ENCODE measurements at places on chromosomes 1 and 21.

DNA sequence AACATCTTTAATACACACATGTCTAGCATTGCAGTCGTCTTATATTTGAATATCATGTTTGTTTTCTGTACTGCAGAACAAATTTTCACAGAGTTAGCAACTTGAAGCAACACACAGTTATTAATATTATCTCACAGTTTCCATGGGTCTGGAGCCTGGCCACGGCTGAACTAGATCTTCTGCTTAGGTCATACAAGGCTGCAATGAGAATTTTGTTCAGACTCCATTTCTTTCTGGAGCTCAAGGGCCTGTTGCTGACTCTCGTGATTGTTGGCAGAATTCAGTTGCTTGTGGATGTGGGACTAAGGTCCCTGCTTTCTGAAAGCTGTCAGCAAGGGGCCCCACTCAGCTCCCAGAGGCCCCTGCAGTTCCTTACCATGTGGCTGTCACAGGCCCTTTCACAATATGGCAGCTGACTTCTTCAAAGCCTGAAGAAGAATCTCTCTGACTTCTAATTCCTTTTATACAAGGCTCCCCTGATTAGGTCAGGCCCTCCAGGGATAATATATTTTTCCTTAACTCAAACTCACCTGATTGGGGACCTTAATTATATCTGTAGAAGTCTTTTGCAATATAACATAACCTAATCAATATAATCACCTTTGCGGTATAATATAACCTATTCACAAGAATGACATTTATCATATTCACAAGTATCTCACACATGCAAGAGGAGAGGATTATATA lies 296.3 kb downstream of the NFIA start:
- no peak for DNase-seq

DNA sequence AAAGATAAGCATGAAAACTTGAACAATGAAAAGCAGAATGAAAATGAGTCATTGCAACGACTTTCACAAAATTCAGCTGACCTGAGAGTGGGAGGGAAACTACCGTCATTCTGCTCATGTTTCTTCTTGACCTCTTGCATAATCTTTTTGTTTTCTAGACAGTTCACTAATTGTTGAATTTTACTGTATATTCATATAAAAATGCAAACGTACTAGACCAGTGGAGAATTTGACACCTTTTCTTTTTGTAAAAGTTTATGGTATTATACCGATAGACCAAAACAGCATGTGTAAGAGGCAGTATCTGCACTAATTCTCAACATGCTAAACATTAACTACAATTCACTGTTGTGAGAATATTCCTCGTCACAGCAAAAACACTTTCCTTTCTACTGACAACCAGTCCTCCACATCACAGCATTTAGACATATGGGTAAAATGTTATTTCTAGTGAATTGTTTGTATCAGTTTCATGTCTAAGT lies 137.8 kb downstream of the GREM2 start:
- no peak for DNase-seq

DNA sequence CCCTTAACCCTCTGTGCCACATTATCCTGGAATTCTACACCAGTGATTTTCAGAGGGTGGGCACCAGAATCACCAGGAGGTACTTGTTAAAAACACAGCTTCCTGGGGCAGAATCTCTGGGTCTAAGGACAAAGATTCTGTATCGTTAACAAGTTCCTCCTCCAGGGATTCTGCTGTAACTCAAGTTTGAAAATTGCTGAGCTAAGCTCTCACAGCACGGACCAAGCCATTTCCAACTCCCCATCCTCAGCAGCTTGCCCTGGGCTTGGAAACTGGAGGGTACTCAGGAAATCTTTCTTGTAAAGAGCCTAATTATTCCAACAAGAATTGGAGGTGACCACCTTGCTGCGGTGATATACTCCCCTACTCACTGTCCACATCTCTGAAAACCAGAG lies 48.8 kb downstream of the TMCO4 start:
- no peak for DNase-seq

GRCh38 chr1:163275222-163275621 lies 46.5 kb upstream of the NUF2 start:
- no peak for DNase-seq

GRCh38 chr21:35981514-35982070 lies 78.7 kb downstream of the SETD4 start:
- DNase-seq: no peak

- DNase-seq: no peak
Measured at GRCh38 chr21:18138507-18138906, 106.1 kb upstream of the CHODL start.

GRCh38 chr1:200079232-200079940 lies 51.9 kb downstream of the NR5A2 start:
- DNase-seq: no peak

DNA sequence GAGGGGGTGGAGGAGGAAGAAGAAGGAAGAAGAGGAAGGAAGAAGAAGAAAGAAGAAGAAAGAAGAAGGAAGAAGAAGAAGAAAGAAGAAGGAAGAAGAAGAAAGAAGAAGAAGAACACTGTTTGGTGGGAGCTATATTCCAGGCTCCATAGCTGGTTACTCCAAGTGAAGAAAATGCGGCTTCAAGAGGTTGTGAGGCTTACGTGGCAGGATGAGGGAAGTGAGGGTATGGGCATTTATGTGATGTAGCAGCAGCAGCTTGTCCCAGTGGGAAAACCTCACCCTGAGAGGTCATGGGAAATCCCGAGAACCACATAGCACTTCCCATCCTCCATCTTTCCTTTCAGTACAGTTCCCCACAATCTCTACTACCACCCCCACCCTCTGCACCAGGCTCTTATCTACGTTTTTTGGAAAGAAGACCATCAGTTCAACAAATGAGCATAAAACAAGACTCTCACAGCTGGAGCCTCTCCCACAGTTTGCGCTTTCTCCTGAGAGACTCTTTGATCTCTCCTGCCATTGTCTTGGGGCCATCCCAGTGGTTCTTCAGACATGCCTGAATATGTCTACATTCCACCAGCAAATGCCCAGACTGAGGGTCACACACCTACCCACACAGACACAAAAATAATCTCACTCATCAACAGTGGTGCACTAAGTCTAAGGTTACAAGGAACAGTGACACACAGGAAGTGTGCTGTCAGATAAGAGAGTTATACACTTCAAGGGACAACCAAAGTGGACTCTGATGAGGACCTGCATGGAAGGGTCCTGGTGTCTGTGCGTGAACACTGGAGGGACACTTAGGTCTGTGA lies 77.9 kb upstream of the KCNJ15 start:
- DNase-seq: no peak

DNA sequence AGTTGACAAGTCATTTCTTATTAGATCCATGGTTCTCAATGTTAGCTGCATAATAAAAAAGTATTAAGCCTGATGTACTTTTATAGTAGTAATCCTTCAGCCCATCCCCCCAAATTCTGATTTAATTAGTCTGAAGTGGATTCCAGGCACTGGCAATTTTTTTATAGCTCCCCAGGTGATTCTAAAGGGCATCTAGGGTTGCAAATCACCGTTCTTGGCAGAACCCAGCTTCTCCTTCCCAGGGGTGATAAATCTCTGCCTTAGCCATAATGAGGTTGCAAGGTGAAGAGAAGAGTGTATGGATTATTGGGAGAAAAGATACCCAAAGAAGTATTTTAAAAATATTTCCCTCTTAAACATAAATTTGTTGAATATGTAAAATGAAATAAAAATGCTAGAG lies 43.0 kb upstream of the RXRG start:
- no peak for DNase-seq

DNA sequence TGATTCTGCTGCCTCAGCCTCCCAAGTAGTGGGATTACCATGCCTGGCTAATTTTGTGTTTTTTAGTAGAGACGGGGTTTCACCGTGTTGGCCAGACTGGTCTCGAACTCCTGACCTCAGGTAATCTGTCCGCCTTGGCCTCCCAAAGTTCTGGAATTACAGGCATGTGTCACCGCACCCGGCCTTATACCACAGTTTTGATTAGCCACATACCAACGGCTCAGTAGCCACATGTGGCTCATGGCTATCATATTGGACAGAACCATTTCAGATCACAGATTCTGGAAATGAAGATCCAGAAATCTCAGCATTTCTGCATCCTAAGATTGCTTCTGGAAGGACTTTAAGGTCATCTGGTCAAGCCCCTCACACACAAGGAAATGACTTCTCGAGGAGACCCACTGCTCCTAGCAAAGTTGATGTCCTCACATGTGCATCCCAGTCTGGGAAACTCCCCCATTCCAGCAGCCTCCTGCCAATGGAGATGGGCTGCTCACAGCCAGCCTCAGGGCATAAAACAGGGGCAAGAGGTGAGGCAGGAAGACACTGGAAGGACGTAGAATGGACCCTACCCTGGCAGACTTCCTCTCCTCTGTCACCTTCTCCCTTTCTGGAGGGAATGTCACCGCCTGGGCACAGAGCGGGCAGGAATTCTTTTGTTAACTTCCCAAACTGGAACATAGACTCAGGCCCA lies 17.5 kb upstream of the CITED4 start:
- no peak for DNase-seq

GRCh38 chr1:245608271-245608670 lies 453.5 kb downstream of the KIF26B start:
- DNase-seq: no peak

DNA sequence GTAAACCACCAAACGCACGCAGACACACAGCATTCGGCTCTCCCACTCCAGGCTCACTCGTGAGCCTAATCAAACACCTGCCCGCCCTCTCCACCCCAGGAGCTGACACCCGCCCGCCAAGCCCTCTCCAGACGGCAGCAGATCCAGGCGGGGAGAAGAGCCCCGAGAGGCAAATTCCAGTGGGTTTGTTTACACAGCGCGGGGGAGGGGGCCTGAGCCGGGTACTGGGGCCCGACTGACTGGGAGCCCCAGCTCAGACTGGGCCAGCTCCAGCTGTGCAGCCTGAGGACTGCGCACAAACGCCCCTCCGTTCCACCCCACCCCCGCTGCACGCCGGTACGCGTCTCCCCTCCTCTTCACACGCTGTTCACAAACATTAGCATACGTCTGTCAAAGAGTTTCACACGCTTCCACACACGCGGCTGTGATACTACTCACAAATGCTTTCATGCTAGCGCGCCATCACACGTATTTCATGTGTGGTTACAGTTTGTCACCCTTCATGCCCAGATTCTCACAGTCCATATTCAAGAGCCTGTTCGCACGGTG lies 1.0 kb upstream of the EFNA1 start:
- no peak for DNase-seq

- no peak for DNase-seq
Measured at GRCh38 chr1:61605607-61606321, 119.2 kb downstream of the TM2D1 start.

- DNase-seq: no peak
Measured at GRCh38 chr1:115215703-115216521, 122.1 kb downstream of the NGF start.

DNA sequence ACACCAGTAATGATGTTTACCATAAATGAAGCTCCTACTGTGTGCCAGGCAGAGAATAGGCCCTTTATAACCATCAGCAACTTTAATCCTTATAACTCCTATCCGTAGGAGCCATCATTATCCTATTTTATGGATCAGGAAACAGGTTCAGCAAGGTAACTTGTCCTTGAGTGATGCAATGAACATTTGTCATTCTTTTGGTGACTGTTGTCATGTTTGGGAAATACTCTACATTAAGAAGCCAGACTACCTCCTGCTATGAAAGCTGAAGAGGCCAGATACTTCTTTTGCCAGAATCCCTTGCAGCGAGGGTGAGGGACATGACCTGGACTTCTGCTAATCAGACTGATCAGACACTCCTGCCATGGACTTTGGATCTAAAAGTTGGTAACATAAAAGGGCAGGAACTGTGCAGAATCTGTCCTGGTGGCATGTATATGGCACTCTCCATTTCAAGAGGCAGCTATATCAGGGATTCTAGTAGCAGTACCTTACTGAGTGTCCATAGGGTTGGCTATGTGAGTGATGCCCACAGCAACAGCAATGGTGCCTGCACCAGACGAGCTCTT lies 33.1 kb upstream of the SRRM1 start:
- no peak for DNase-seq

DNA sequence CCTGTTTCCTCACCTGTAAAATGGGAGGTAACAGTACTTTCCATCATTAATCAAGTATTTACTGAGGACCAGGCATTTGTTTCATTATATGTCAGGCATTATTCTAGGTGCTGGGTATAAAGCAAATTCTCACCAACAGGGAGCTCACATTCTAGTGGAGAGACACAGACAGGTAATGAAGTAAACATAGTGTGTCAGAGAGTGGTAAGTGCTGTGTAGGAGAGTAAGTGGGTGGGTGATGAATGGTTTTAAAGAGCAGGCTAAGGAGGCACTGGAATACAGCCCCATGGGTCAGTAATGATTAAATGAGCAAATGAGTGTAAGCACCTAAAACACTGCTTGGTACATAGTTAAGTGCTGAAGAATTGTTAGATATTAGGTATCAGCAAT lies 60.4 kb downstream of the DNTTIP2 start:
- DNase-seq: no peak

- no peak for DNase-seq
Measured at GRCh38 chr1:21293537-21294265, 3.4 kb upstream of the ECE1 start.

GRCh38 chr1:205069371-205070125 lies 14.7 kb downstream of the TMEM81 start:
- no peak for DNase-seq

DNA sequence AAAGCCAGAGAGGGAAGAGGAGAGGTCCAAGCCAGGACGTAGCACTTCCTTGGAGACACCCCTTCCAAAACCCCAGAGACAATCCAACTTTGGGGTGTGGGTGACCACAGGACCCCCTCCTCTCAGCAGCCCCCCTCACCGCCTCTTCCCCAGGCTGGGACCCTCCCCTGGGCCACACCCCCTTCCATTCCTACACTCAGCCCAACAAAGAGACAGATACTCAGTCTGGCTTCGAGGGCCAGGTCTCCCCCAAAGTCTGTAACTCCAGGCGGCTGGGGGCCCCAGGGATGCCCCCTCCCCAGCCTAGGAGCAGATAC lies 1.4 kb downstream of the MEX3A start:
- no peak for DNase-seq

DNA sequence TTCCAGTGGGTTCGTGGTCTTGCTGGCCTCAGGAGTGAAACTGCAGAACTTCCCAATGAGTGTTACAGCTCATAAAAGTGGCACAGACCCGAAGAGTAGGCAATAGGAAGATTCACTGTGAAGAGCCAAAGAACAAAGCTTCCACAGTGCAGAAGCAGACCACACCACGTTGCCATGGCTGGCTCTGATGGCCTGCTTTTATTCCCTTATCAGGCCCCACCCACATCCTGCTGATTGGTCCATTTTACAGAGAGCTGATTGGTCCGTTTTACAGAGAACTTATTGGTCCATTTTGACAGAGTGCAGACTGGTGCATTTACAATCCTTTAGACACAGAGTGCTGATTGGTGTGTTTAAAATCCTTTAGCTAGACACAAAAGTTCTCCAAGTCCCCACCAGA lies 131.4 kb upstream of the CHRM3 start:
- DNase-seq: no peak

- DNase-seq: no peak
Measured at GRCh38 chr1:2452201-2452931, 23.7 kb upstream of the PLCH2 start.

GRCh38 chr1:213564215-213564659 lies 423.5 kb upstream of the PROX1 start:
- DNase-seq: no peak

- DNase-seq: no peak
Measured at GRCh38 chr21:31397515-31397926, 53.5 kb upstream of the TIAM1 start.

GRCh38 chr21:33578214-33578613 lies 10.3 kb downstream of the DONSON start:
- DNase-seq: no peak

- DNase-seq: no peak
Measured at GRCh38 chr1:170133766-170134495, 11.8 kb upstream of the NTMT2 start.

- DNase-seq: no peak
Measured at GRCh38 chr1:116716391-116716790, 37.8 kb upstream of the CD2 start.

GRCh38 chr1:114208714-114209113 lies 55.0 kb upstream of the SYT6 start:
- DNase-seq: no peak
